Kasumi-1 (cell line): ENCODE measurements at places on chromosomes 12 and 14.

GRCh38 chr12:75578546-75578945 lies 67.1 kb upstream of the KRR1 start:
- DNase-seq = no peak

- peak; percentile 53 for DNase-seq
These were observed 17.5 kb upstream of the SCARB1 start for GRCh38 chr12:124881123-124881522.

DNA sequence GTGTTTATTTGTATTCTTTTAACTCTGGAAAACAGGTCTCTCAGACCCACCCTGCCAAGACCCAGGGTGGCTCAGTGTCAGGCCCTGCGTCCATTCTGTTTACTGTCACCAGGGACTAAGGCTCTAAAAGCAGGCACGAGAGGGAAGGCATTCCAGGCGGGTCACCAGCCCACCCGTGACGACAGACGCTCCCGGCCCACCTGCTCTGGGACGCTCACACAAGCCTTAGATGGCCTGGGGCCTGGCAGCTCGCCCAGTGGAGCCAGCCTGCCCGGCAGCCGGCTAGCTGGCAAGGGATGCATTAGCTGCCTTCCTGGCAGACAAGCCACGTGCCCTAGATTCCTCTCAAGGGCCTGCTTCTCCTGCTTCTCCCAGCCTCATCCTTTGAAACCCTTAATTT lies 9.2 kb upstream of the NUAK1 start:
- no peak for DNase-seq

GRCh38 chr12:80364056-80364455 lies 80.0 kb upstream of the PTPRQ start:
- DNase-seq = no peak

- no peak for DNase-seq
These were observed 141.2 kb downstream of the STXBP6 start for GRCh38 chr14:24908592-24909236.

DNA sequence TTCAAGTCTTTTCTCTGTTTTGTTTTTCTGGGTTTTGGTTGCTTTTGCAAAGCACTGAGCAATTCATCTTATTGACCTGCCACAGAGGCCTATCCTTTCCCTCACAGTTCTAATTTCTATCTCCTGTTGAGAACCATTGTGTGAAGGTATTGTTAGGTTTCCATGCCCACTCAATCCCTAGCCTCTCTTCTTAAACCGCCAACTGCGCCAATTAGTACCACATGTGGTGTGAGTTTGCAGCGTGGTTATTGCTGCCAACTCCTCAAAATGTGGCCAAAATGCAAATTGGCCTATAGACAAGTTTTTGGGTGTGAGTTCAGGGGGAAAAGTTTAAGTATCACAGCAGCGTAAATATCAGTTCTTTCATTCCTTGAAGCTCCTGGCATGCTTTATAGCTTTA lies 232.6 kb downstream of the FLRT2 start:
- DNase-seq = no peak

- no peak for DNase-seq
These were observed 286.3 kb downstream of the RPAP3 start for GRCh38 chr12:47419497-47419896.

DNA sequence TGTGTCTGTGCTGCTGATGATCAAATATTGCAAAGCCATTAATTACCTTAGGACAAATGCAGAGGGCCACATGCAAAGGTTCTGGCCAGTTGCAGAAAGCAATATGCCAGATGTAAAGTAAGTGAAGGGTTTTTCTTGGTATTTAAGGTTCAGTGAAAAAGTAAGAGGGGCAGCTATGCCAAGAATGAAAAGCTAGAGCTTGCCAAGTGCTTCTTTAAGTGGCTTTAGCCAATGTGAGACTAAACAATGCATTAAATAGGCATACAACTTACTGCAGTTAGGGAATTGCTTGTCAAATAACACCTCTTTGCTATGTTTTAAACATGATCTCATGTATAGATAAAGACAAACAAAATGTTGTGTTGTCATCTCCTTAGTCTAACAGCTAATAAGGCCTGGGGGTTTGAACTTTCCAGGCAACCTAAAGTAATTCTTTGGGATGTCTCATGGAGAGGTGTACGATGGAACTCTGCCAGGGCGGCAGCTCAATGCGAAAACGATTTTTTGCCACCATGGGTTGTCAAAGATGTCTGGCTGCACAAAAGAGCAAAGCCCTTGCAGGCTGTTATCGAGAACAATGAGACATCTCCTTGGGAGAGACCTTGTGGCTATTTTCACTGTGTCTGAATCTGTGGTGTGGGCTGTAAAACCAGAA lies 12.0 kb downstream of the IGF1 start:
- no peak for DNase-seq

DNA sequence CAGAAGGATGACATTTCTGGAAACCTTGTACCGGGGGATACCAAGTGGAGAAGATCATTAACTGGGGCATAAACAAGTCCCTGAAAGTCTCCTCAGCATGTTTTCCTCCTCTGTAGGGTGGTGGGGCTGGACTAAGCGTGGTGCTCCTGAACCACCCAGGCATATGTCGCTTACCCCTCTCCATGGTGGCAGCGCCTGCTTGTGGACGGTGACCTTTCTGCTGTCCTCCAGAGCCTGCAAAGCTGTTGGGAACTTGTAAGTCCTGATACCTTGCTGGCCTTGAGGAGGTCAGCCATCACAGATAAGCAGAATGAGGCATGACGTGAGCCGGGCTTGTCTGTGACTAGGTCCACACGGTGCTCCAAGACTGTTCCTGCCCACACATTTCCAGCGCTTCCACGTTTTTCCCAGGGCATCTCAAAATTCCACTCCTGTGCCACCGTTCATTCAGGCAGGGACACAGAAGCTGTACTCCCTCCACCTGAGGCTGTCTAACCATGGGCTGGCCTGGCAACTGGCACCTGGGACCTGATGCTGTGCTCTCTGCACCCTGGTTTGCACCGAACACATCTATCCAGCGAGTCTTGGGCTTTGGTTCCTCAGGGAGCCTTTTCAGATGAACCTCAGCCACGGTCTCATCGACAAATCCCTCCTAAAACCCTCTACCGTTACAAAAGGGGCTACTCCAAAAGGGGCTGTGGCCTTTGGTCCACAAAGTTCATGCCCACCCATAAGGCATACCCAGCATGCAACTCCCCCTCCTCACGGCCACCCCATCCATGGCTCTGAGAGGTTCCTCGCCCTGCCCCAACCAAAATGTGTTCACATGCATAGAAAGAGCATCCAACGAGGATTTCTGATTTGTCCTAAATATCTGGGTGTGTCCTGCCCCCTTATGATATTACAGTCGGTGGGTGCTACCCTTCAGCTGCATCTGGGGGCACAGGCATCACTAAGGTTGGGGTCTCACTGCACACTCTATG lies 199.6 kb upstream of the DIO3 start:
- no peak for DNase-seq

DNA sequence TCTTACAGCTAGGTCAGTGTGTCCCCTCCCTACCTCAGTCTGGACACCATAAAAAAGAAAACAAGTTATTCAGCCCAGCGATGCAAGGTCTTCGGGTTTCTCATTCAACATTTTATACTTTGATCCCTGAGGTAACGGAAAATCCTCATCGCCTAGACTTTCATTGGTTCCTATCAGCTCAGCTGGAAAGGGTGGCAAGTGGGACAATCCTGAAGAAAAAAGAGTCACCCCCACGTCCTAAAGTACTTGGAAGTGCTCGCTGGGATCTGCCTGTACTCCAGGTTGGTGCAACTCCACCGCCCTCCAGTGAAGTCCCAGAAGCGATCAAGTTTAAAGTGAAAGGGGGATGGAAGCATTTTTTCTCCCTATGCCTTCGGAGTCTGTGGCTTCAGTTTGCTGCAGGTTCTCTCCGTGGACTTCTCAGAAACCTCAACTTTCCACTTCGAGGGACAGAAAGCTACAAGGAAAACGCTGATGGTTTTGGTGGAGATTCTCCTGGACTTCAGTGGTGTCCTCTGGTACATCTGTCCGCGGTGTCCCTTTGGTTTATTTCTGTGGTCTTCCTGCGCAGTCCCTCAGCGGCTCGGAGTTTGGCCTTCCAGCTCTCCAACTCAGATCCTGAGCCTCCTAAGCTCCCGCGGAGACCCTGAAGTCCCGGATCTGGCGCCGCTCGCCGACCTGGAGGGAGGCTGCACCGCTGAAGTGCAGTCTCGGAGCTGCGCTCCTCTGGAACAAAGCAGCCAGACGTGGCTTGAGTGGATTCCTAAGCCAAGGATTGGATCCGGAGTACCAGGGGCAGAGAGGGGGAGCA lies 1.8 kb upstream of the LRFN5 start:
- DNase-seq = no peak

- DNase-seq = no peak
These were observed 3.1 kb downstream of the NUMB start for GRCh38 chr14:73455294-73455693.

GRCh38 chr12:113984464-113984863 lies 18.3 kb upstream of the RBM19 start:
- DNase-seq = no peak

- no peak for DNase-seq
These were observed 1517.0 kb downstream of the AACS start for GRCh38 chr12:126582231-126582630.

DNA sequence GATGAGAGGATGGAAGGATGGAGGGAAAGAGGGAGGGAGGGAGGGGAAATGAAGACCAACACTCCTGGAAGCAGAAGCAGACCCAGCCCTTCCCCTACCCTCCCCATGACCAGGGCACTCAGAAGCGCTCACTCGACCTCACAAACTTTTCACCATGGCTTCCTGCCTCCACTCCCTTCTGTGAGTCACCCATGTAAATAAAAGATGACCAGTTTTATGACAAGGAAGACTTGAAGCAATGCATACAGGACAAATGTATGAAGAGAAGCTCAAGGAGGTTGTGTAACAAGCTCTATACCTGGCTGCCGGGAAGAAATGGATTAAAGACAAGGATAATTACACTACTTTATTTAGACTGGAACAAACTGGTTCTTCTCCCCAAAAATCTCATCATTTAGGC lies 63.8 kb downstream of the CDC42BPB start:
- DNase-seq = no peak

DNA sequence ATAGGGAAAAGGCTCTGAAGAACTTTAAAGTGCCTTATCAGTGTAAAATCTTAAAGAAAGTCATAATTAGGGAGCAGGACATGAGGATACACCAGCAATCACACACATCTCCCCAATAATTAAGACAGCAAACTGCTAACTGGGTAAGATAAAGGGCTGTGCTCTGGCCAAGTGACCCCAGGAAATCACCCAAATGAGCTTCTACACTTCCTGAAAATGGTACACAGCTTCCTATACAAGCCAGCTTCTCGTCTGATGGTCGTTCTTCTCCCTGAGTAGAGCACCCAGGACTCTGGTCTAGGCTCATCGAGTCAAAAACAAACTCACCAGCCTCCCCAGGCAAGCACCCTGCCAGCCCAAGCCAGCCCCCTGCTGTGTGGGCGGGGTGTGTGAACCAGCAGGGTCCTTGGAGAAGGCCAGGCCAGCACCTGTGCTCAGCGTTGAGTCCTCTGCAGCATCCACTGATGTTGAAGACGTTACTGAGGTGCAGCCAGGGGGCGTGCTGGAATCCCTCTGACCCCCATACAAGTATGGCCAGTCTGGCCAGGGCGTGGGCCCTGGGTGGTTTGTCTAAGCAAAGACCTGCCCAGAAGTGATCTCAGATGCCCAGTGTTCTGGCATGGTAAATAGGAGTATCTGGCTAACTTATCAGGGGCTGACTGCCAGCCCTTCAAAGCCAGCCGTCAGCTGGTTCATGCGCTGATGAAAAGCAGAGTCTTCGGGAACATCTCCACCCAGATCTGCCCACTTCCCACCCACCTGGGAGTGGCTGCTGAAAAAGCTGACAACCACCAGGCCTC lies 41.4 kb downstream of the ACTN1 start:
- no peak for DNase-seq

- DNase-seq = peak; percentile 16
These were observed 414 bp upstream of the ANKS1B start for GRCh38 chr12:99985129-99985570.

DNA sequence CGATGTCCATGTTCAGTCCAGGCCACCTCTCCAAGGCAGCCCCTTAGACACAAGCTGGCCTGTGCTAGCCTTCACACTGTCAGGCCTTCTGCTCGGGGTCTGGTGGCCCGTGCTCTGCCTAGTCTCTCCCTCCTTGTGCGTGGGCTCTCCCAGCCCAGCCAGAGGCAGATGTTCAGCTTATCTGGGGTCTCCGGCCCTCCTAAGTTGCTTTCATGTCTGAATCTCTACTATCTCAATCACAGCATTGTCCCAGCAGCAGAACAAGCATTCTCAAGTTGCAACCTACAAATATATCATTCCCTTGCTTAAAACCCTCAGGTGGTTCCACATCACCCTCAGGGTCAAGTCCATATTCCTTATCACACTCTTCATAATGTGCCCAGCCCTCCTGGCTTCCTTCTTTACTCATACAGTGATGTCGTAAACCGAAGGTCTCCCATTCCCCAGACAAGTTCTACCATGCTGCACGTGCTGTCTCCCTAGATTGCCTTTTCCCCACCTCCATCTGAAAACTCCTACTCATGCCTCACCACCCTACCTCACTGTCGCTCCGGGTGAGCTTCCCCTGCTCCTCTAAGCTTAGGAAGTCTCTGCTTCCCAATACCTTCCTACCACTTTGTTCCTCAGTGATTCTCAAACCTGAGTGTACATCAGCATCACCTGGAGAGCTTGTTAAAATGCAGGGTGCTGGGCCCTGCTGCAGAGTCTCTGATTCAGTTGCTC lies 1.5 kb downstream of the KRT73 start:
- DNase-seq = no peak

- DNase-seq = no peak
These were observed 158.4 kb downstream of the CHST11 start for GRCh38 chr12:104615048-104615561.
